ENCODE measurements at places on chromosomes 12 and 14.

GRCh38 chr12:118480235-118480634 lies 103.9 kb downstream of the SUDS3 start:
- no peak for DNase-seq

- DNase-seq: no peak
These were observed 1.8 kb downstream of the SMIM41 start for GRCh38 chr12:52081263-52081733.

DNA sequence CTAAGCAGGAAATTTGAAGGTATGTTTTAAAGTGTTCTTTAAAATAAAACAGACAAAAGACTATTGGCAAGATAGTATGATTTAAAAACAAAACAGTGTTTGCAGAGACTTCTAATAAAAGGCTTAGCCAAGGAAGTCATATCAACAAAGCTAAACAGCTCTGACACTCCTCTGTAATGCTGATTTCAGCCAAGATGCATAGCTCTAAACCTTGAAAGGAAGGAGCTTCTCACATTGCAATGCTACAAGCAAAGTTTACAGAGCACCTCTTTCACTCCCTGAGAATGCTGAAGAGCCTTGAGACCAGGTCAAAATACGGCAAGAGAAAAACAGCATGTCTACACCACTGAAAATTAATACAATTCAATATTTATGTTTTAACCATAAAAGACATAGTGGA lies 51.8 kb downstream of the PARP11 start:
- no peak for DNase-seq

DNA sequence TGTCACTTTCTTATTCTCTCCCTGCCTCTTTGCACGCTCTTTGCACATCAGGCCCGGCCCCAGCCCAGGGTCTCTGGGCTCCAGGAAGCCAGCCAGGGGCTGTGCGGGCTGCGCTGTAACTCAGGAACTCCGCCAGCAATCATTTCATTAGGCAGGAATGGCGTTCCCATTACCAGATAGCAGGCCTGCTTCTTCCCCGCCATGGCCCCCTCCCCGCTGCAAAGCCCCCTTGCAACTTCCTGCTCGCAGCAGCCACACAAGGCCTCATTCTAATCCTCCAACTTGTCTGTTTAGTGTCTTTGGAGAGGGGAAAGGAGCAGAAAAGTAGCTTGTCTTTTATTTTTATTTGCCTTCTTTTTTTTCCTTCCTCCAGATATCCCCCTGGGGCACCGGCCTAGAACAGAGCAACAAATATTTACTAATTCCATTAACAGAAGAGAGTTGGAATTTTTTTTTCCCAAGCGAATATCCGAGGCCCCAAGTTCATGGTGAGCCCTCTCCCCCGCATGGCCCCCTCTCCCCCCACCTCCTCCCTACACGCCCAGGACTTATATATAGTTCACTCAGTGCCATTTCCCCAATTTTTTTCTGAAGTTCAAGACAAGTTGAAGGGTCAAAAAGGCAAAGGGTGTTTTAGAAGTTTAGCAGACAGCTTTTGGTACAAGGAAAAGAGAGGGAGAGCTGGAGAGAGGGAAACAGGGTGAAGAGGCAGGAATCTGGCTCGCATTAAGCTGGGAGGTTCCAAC lies 329.4 kb upstream of the TBX3 start:
- no peak for DNase-seq

DNA sequence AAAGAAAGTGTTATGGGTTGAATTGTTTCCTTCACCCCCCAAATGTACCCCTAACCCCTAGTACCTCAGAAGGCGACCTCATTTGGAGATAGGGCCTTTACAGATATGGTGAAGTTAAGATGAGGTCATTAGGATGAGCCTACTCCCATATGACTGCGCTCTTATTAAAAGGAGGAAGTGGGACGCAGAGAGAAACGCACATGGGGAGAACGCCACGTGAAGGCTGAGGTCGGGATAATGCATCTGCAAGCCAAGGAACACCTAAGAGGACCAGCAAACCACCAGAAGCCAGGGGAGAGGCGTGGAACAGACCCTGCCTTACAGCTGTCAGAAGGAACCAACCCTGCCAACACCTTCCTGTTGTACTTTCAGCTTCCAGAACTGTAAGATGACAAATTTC lies 1.7 kb upstream of the NRIP2 start:
- DNase-seq: no peak

- DNase-seq: no peak
These were observed 86.1 kb downstream of the ADCK1 start for GRCh38 chr14:77886010-77886409.

DNA sequence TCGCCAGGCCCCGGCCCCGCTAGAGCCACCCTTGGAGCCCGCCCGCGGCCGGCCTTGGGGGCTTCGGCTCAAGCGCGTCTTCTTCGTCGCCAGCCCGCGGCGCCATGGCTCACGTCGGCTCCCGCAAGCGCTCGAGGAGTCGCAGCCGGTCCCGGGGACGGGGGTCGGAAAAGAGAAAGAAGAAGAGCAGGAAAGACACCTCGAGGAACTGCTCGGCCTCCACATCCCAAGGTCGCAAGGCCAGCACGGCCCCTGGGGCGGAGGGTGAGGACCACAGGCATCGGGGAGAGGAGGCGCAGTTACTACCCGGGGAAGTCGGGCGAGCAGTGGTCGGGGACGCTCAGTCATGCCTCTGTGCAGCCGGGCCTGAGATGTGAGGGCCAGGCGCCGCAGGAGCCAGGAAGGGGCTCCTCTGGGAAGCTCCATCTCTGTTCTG lies 573 bp downstream of the ARL6IP4 start:
- no peak for DNase-seq

GRCh38 chr12:71602761-71603577 lies 60.7 kb downstream of the ZFC3H1 start:
- DNase-seq: no peak

DNA sequence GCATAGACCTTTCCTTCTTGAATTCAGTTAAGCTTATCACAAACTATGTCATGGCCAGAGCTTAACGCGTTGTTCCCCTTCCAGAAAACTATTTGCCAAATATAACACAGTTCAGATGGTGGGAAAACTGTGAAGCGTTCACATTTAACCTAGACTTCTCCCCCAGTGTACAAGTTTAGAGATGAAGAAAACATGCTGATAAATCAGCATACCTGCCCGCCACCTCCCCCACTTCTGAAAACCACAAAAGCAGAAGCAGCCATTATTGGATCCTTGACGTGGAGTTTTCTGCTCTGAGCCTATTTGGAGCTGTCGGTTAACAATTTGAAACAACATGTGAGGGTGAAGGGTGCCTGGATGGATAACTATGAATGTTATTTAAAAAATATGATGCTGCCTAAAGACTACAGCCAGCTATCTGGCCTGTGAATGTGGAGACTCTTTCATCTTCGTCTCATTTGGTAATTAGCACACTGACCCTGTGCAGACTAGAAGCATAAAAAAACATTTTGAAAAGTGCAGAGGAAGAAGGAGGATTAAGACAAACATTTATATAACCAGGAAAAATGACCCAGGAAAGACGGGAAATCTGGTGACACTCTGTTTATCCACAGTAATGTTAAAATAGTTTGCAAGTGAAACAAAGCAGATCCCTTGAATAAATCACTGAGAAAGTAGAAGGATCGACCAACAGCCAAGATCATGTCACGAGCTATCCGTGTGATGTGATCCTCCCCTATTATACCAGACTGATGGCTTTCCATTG lies 408.2 kb downstream of the AEBP2 start:
- no peak for DNase-seq

GRCh38 chr12:123091230-123092150 lies 59.4 kb downstream of the PITPNM2 start:
- DNase-seq: no peak

DNA sequence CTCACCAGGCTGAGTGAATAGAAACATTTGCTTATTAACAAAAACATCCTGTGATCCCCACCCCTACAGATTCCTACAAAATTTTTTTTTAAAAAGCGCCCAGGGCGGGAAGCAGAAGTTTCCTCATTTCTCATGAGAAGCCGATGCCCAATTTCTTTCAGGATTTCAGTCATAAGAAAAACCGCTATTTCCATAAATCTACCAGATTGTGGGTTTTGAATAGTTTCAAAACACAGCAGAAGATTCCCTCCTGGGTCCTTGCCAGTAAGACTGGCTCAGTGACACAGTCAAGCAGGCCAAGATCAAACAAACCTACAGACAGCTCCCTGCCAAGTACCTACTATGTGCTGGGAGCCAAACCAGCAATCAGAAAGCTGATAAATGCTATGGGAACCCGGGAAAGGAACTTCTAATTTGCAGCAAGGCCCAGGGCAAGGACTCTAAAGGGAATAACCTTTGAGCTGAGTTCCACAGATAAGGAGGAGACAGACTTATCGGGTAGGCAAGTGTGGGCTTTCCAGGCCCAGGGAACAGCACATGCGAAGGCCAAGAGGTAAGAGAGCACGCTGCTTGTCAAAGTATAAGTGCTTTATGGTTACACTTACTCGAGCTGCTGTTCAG lies 68.7 kb downstream of the CCDC88C start:
- DNase-seq: no peak

DNA sequence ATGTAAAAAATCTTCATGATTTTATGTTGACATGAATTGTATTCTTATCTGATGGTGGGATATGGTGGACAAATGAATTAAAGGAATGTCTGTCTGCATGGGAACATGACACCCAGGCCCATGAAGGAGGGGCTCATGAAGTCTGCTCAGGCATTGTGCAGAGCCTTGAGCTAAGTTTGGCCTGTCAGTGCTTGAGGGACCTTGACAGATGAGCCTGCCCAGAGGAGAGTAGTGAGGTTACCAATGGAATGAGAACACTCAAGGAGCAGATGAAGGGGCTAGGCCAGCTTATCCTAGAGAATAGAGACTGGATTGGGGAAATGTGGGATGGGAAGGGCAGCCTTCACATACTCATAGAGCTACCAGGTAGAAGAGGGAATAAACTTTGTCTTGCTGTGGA lies 68.8 kb downstream of the TMX1 start:
- DNase-seq: no peak

GRCh38 chr12:48937170-48937569 lies 11.9 kb upstream of the FKBP11 start:
- no peak for DNase-seq

DNA sequence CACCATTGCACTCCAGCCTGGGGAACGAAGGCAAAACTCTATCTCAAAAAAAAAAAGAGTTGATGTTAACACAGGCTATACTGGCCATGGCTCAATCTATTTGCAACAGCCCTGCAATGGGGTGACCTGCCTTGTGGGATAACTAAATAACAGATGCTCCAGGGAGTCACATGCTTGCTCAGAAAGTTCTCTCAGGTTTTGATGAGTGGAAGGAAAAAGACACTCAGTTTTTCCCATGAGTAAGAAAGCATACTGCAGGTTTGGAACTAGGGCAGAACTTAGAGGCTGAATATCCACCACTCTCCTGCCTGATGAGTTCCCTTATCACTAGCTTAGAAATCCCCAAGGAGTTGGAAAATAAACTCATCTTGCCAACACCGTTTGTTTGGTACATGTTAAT lies 16.9 kb downstream of the WSB2 start:
- no peak for DNase-seq

- no peak for DNase-seq
These were observed 160.5 kb downstream of the PIK3C2G start for GRCh38 chr12:18421867-18422266.

GRCh38 chr14:52988139-52988538 lies 37.3 kb upstream of the FERMT2 start:
- no peak for DNase-seq

GRCh38 chr14:84975241-84975902 lies 554.6 kb upstream of the FLRT2 start:
- no peak for DNase-seq

GRCh38 chr14:30855345-30856037 lies 18.9 kb upstream of the COCH start:
- DNase-seq: no peak

DNA sequence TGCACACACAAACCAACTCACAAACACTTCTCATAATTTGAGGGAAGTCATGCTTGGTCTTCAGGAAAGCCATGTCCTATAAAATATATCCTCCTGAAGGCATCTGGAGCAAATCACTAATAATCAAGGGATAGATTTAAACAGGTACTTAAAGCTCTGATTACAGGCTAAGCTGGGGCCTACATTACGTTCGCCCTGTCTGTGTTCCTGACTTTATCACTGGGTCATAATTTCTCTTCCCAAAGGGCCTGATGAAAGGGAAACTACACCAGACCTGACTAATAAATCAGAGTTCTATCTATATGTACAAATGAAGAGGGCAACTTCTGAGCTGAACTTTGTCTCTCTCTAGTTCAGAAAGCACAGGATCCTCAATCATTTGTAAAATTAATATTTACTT lies 43.9 kb upstream of the RASSF8 start:
- no peak for DNase-seq

DNA sequence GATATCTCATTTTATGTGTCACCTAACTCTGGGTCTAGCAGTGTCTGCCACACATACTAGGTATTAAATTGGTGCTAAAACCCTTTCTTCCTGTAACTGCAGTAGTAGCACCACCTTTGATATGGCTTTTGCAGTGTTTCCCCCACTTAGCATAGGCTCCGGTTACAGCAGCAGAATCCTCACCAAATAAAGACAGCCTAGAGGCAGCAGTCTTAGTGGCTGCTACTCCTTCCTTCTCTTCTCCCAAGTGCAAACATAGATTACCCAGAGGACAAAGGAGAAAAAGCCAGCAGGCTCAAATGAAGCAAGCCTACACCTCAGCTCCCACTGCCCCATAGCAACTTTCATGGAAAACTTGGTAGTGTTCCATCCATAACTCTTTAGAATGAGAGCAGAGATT lies 30.1 kb upstream of the ABCC9 start:
- no peak for DNase-seq

DNA sequence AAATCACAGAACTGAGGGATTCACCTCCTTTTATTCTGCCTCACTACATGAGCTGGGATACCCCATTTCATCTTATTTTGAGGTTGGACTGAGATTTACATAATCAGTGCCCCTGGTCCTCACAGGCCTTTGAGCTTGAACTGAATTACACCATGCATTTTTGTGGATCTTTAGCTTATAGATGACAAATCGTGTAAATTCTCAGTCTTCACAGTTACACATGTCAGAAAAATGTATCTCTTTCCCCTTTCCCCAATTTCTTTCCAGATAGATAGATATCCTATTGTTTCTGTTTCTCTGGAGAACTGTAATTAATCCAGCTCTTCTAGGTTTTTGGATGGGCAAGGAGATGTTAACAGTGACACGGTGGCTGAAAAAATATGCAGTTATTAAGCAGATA lies 1778.9 kb upstream of the SEL1L start:
- DNase-seq: no peak

GRCh38 chr12:57210461-57210860 lies 6.1 kb upstream of the NXPH4 start:
- DNase-seq: no peak

- no peak for DNase-seq
These were observed 261.0 kb downstream of the DACT1 start for GRCh38 chr14:58898655-58899316.

- no peak for DNase-seq
These were observed 37.5 kb downstream of the CDC42BPB start for GRCh38 chr14:103019826-103020225.

GRCh38 chr12:87254381-87255030 lies 774.7 kb downstream of the C12orf50 start:
- no peak for DNase-seq

GRCh38 chr12:112828541-112828940 lies 37.0 kb downstream of the RPH3A start:
- DNase-seq: no peak

DNA sequence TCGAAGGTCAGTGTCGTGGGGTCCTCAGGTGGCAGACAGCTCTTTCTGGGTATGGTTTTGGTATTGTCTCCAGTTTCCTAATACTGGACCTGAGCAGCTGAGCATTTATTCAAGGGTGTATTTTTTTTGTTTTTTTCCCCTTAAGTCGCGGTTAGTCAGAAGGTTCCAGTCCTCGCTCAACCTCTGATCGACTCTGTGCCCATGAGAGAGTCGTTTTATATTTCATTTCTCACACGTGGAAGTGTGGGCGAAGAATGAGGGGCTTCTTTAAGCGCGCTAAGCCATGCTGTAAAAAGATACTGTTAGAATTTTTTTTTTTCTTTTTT lies 499 bp downstream of the MIPOL1 start:
- no peak for DNase-seq
